ENCODE measurements at places on chromosomes 4 and X.

GRCh38 chr4:184851200-184851541 is 25.4 kb upstream of the ACSL1 start:
- no peak for DNase-seq

DNA sequence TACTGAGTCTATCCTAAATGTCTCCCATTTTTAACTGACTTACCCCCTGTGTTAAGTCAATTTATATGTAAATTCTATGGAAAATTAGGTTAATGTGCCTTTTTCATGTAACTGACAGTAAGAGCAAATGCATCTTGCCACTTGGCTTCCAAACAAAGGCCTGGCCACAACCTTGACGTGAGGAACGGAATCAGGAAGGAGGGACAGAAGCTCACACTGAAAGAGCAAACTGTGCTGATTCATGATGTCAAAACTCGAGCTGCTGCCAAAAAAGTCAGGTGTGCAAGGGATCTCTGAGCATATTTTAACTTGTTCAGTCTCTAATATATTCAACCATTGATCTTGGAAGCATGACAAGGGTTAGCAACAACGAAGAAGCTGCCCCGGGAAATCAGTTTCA is 35.8 kb downstream of the GPM6A start:
- no peak for DNase-seq

DNA sequence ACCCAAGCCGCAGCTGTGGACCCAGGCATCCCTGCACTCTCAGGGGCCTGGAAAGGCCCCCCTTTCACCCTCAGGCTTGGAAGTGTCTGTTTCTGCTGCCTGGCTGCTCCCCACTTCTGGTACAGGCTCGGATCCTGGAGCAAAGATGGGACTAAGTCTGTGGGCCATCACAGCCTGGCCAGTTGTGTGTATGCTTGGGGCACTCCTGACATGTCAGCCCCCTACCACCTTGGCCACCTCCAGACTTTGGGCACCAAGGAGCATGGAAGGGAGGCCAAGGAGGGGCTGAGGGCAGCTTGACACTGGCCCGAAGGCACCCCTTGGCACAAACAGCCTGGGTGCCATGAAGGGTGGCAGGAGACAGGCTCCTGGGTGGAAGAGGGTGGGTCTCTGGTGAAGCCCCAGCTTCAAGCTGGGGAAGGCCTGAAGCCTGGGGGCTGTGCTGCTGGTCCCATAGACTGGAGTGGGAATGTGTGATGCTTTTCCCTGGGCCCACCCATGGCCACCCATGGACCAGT is 799.4 kb upstream of the AGA start:
- no peak for DNase-seq

DNA sequence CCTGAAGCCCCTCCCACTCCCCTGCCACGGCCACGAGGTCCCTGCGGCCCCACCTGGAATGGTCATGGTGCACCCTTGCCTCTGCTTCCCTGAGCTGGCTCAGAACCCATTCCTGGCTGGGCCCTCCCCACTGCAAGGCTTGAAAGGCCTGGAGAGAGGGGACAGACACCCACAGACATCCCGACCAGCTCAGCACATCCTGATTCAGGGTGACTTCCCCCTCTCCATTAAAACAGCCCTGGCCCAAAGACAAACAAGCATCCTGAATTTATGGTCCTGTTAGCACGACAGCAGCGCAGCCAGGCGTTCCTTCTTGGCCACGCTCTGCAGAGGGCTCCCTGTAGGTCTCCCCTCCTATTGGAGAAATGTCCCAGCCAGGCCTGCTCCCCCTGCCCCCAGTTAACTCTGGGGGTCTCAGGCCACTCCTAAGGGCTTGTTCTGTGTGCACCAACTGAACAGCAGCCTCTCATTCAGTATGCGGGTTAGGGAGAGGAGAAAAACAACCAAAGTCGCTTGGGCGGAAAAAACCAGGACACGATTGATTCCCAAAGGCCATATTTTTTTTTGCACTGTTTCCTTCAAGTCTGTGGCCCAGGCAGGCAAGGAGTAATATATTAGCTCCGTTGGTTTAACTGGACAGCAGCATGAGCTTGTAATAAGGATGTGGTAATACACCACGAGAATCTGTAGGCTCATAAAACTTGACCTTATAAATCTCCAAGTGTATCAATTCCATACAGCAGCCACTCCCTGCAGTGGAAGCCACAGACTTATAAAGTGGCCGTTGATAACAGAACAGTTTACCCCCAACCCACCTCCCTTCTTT is 106.7 kb upstream of the MSX1 start:
- no peak for DNase-seq

GRCh38 chr4:33078145-33078544 is 2358.0 kb downstream of the PCDH7 start:
- DNase-seq: no peak

Measured in AG08395 (cell line).